ENCODE measurements at places on chromosomes 13 and 19.

DNA sequence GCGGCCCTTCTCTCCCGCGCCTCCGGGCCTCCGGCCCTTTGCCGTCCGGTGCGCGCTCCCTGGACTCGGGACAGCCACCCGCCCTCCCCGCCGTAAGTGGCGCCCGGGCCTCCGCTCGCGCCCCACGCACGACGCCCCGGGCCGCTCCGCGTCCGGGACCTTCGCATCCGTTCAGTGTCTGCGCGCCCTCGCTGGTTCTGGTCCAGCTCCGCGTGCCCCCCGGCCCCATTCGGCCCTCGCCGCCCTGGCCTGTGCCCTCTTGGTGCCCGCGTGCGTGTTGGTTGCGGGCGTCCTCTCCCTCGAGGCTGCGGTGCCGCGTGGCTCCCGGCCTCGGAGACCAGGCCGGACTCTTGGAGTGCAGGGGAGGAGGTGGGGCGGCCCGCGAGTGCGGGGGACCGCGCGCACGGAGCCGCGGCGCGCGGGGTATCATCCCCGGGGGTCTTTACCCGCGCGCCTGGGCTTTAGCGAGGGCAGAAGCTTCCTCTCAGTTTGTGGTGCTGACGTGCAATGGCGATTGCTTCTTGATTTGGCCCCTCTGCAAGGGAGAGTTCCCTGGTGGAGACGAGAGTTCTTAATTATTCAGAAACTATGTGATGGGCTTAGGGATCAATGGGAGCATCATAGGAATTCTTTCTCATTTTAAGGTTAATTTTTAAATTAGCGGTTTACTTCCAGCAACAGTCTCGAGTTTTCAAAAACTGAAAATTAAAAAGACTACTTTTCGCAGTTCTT lies 757 bp downstream of the WASF3 start:
- no peak for DNase-seq

DNA sequence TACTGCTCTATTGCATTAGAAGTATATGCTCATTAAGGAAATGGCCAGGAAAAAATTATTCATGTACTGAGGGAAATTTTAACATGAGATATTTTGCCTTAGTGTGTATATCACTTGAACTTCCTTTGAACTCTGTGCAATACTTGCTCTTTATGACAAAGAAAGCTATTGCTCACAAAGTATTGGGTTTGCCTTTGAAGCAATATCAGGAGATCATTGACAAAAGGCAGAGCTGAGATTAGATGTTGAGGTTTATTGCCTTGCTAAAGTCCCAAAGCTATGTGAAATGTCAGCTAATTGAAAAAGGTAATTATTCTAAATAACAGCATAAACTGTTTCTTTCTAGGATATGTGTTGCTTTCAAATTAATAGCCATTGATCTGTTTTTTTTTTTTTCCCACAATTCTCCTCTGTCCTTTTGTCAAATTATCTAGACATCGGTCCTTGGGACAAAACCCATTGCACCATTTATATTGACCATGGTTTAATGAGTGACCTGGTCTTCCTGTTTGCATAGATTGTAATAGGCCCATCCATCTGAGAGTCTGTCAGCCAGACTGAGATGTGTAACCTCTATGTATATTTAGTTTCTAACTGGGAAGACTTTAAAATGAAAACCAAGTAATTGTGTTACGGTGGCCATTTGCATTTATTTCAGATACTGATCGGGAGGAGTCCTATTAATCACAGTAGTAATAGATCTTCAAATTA lies 752.7 kb upstream of the GPC6 start:
- no peak for DNase-seq

GRCh38 chr13:79423801-79424642 lies 18.0 kb upstream of the RBM26 start:
- DNase-seq = no peak

GRCh38 chr19:17184371-17184841 lies 30.8 kb upstream of the USE1 start:
- no peak for DNase-seq

GRCh38 chr19:35908010-35908441 lies at the start of gene TYROBP:
TYROBP (minus strand) TSS chr19:35908295; CDS start chr19:35908228, 67 bp downstream.
- DNase-seq = no peak

- DNase-seq = no peak
Observed at GRCh38 chr19:48905664-48906063, 5.6 kb downstream of the NUCB1 start.

- DNase-seq = no peak
Observed at GRCh38 chr13:48507021-48507420, 25.9 kb downstream of the RCBTB2 start.

GRCh38 chr13:39804332-39805210 lies 149.1 kb downstream of the COG6 start:
- no peak for DNase-seq

GRCh38 chr13:24212674-24213073 lies 52.2 kb downstream of the SPATA13 start:
- no peak for DNase-seq

- no peak for DNase-seq
Observed at GRCh38 chr19:33438987-33439781, 65.7 kb downstream of the CEBPG start.

DNA sequence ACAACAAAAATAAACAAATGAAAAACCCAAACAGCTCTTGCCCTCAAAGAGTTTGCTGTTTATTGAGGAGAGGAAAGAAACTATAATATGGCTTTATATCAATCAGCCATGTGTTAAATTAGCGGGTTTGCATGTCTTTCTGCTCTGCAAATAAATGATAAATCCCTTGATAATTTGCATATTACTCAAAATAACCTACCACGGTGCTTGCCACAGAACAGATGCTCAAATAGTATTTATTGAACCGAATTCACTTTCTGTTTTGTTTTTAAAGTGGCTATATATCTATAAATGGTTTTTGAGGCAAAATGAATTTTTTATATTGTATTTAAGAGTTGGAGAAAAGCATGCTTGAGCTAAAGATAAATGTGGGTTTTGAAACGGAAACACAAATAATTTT lies 428.1 kb downstream of the ITGBL1 start:
- DNase-seq = no peak

DNA sequence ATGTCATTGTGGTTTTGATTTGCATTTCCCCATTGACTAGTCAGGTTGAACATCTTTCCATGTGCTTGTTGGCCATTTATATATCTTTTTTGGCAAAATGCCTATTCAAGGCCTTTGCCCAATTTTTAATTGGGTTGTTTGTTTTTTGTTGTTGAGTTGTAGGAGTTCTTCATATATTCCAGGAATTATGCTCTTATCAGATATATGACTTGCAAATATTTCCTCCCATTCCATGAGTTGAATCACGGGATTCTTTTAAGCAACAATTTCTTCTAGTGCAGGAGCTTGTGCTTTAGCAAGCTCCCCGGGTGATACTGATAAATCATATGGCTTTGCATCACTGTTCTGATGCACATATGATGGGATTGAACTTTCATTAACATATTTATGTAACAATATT lies 47.0 kb upstream of the FLT1 start:
- no peak for DNase-seq

DNA sequence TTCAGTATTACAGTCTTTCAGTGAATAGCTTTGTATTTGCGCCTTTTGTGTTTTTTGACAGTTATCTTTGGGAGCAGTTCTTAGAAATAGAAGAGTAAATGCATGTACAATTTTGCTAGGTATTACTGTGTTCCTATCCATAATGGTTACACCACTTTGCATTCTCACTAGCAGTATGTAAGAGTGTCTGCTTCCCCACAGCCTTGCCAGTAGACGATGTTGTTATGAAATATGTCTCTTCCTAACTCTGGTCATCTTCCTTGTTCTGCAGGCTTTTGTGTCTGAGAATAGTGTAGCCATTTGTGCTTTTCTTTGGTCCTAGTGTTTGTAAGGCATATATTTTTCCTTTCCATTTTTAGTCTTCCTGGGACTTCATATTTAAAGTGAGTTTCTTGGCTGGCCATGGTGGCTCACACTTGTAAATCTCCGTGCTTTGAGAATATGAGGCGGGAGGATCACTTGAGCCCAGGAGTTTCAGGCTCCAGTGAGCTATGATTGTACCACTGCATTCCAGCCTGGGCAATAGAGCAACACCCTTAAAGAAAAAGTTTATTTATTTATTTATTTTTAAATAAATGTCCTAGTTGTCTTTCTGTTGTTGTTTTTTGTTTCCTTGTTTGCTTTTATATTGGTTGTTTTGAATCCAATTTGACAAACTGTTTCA lies 140.3 kb downstream of the PDS5B start:
- no peak for DNase-seq

DNA sequence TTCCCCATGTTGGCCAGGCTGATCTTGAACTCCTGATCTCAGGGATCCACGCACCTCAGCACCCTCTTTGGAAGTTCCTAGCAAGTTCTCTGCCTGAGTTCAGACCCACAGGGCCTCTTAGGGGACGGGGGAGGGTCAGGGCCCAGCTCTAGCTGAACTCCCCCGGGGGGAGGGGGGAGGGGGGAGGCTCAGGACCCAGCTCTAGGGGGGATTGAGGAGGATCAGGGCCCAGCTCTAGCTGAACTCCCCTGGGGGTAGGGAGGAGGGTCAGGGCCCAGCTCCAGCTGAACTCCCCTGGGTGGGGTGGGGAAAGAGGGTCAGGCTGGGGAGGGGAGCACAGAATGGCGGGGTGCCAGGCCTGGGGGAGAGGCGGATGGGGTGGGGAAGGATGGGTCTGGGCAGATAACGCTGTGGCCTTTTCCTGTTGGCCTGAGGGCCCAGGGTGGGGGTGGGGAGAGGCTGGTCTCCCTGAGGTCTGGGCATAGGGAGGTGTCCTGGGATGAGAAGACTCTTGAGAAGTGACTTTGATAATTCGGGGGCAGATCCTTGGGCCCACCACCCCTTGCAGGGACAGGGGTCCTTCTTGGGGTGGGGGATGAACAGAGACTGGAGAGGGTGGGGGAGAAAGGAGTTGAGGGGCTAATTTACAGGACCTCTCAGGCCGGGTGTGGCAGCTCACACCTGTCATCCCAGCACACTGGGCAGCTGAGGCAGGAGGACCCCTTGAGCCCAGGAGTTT lies 5.5 kb upstream of the PTBP1 start:
- no peak for DNase-seq

- DNase-seq = no peak
Observed at GRCh38 chr19:38850976-38851621, 1.3 kb upstream of the HNRNPL start.

GRCh38 chr19:5287066-5287465 lies 53.5 kb downstream of the PTPRS start:
- no peak for DNase-seq

DNA sequence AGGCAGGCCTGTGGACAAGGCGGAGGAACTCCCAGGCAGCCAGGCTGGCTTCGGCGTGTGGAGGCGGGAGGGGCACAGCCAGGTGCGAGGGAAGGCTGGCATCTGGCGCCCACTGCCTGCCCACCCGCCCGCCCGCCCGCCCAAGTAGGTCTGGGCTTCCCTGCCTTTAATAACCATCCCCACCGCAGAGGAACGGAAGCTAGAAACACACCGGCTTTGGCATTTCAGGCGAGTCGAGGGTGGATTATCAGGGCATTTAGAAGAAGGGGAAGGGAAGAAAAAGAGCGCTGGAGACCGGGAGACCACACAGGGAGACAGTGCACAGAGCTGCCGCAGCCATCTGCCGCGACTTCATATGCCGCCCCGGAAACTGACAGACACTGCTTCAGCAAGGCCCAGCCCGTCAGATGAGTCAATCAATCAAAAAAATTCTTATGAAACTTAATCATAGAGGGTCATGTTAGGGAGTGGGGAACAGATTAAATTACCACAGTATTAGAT lies 199.7 kb downstream of the TSHZ3 start:
- DNase-seq = no peak

GRCh38 chr13:91805605-91806004 lies 407.2 kb downstream of the GPC5 start:
- DNase-seq = no peak

DNA sequence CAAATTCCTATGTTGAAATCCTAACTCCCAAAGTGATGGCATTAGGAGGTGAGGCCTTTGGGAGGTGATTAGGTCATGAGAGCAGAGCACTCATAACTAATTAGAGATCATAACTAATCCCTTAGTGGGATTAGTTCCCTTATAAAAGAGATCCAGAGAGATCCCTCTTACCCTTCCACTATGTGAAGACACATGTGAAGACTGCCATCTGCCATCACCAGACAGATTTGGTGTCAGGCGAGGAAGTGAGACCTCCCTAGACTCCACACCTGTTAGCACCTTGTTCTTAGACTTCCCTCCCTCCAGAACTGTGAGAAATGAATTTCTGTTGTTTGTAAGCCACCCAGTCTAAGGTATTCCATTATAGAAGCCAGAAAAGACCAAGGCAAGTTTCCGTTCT lies 112.2 kb downstream of the NDFIP2 start:
- no peak for DNase-seq

DNA sequence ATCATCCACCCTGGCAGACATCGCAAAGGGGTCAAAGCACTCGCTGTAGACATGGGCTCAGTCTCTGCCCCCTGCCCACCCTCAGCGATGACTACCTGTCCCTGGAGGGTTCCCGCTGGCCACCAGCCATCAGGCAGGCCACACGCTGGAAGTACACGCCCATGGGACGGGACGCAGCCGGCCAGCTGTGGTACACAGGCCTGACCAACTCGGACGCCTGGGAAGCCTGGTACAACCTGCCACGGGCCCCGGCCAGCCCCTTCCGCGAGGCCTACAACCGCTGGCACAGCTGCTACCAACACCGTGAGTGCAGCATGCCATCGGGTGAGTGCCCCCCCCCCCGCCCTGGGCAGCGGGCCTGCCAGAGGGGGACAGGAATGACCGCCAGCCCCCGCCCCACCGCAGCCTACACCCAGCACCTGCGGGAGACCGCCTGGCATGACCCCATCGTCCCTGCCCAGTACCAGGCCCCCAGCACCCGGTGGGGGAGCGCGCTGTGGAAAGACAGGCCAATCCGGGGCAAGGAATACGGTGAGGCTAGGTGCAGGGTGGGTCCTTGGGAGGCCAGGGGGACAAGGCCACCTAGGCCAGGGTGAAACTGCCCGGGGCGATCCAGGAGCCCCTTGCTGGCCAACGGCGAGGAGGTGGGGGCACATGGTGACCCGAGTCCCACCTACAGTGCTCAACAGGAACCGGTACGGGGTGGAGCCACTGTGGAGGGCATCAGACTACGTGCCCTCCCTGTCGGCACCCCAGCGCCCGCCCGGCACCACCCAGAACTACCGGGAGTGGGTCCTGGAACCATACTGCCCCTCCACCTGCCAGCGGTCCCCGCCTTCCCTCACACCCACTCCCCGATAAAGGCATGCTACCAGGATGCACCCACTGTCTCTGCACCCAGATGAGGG lies 4.4 kb downstream of the TEKTIP1 start:
- DNase-seq = no peak

DNA sequence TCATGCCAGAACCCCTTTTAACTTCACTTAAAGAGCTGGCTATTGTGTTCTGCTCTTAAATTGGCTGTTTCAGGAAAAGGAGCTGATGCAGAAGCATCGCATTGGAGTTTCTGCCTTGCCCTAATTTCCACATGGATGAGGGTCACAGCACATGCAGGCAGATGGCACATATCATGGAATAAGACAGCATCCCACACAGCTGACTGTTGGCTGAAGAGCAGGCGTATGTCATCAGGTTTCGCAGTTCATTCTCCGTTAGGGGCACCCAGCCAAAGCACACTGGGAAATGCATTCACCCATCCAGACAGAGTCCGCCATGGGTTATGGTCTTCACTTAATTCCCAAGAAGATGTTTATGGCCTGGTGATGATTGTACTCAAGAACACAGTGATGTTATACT lies 572.5 kb downstream of the LIG4 start:
- no peak for DNase-seq

- DNase-seq = no peak
Observed at GRCh38 chr13:62932256-62932883, 1516.7 kb upstream of the PCDH20 start.
